Ascending aorta (tissue), 2 donors: ENCODE measurements at places on chromosomes 6 and 20. TPM values are rescaled to one million over a fixed set of nuclear protein-coding genes. Genes with fewer than 3 reads are reported as not detected.

DNA sequence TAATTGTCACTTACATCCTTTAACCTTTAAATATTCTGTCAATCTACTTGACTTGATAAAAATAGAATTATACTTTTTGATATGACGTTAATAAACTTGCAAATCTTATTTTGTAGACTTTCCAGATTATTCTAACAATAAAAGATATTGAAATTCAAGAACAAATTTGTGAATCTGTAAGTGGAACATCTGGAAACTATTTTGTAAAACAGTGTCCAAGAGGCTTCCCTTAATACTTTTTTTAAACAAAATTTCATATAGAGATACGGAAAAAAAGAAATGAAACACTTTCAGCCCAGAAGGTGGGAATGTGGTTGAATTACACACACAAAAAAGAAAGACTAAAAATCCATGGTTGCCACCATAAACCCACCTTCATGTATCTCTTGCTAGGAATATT, 174.4 kb downstream of the COL19A1 start:
- no peak for DNase-seq

- no peak for DNase-seq
Measured at GRCh38 chr6:80434691-80435350, 328.4 kb downstream of the BCKDHB start.

DNA sequence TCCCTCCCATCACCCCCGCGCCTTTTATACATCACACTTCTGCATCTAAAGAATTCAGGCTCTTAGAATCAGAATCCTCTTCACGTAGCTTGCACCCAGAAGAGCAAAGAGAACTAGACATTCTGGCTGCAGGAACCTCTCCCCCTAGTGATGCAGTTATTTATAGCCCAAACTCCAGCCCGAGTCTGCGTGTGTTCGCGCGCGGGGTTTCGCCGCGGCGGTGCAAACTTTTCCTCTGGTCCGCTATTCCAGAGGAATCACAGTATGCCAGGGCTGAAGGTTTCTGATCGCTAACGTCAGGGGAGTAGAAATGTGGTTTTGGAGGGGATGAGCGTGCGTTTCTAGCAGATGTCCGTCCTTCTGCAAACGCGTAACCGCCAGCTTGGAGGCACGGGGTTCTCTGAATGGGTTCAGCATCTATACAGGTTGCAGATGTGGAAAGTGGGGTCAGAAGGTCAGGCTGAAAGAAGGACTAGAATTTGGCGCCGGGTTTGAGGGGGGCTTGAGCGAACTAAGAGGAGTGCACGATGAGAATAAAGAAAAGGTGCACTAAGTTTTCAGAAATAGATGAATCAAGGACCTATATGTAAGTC, 1.8 kb downstream of the EPHA7 start:
- DNase-seq = no peak

GRCh38 chr6:14765106-14765505, 480.8 kb upstream of the JARID2 start:
- DNase-seq = no peak

DNA sequence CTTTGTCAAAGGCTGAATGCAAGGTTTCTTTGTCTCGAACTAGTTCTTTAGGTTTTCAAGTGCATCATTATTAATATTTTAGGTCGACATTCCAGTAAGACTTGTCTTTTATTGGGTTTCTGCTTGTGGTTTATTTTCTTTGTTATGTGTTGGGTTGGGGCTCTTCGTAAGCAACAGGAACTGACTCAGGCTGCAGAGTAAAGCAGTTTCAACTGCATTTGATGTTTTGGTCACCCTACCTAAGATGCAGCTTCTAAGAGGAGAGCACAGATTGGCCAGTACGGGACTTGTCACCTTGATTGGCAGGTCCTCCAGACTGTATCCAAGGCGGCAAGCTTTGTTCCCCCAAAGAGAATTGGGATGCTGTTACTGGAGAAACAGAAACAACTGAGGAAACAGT, 149.5 kb upstream of the SULF2 start:
- no peak for DNase-seq

The GFRAL gene
- not detected for total RNA-seq

The VGLL2 gene
- total RNA-seq = not detected
